ENCODE measurements at places on chromosomes 7 and 10.
A peak's percentile ranks its signal among the peaks of the same experiment; 100 is the strongest.

- H3K27ac ChIP-seq: no peak overlapping the region
- H3K4me1 ChIP-seq: no peaks in the 10 kb centered on the region
- no peaks in the 10 kb centered on the region for H3K27me3 ChIP-seq
- no peak overlapping the region for H3K4me3 ChIP-seq
- no peak for DNase-seq
- H3K36me3 ChIP-seq: no peaks in the 10 kb centered on the region
Measured at GRCh38 chr7:103888603-103889153, 100.8 kb downstream of the RELN start.

DNA sequence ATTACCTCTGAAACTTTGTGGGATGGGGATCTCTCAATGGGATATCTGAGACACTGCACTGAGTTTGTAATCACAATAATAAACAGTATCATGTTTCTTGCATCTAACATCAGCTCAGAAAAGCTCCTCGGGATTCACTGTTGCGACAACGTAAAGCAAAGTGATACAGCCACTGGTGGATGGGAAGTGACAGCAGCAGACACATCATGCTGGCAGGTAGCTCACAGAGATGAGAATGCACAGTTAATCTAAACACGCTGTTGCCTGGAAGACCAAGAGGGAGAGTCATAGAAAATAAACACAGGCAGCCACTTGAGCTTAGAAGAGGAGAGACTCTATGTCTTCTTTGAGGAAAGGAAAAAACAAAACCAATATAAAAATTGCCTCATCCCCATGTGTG is 513.8 kb downstream of the MAGI2 start:
- no peak overlapping the region for H3K27ac ChIP-seq
- H3K4me3 ChIP-seq: no peak overlapping the region
- H3K4me1 ChIP-seq: no peaks in the 10 kb centered on the region
- no peaks in the 10 kb centered on the region for H3K36me3 ChIP-seq
- DNase-seq: no peak

- no peak for DNase-seq
- H3K27me3 ChIP-seq: no peaks in the 10 kb centered on the region
- peaks cover 57% of the 10 kb centered on the region for H3K4me1 ChIP-seq
- no peaks in the 10 kb centered on the region for H3K36me3 ChIP-seq
Measured at GRCh38 chr10:76879116-76879913, 758.3 kb downstream of the KCNMA1 start.

GRCh38 chr7:140640060-140640637 is 464 bp downstream of the DENND2A start:
- peaks cover 24% of the 10 kb centered on the region for H3K4me1 ChIP-seq
- DNase-seq: peak; percentile 30
- peak overlapping the region; percentile 86 for H3K4me3 ChIP-seq
- no peak overlapping the region for H3K27ac ChIP-seq
- H3K36me3 ChIP-seq: no peaks in the 10 kb centered on the region

DNA sequence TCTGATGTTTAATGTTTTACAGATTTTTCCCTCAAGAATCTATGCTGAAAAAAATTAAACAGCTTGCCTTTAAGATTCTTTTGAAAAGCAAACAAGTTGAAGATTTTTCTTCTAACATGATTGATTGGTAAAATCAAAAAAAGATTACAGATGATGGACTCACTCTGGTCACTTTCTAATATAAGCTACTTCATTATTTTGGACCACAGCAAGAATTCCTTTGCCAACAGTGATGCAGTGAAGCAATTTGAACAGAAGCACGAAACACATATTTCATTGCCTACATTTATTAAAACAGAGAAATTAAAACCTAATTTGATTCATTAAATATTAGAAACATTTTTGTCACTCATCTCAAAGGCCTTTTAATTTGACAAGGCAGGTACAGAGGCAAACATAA is 82.1 kb upstream of the SGCE start:
- no peaks in the 10 kb centered on the region for H3K27me3 ChIP-seq
- DNase-seq: no peak

DNA sequence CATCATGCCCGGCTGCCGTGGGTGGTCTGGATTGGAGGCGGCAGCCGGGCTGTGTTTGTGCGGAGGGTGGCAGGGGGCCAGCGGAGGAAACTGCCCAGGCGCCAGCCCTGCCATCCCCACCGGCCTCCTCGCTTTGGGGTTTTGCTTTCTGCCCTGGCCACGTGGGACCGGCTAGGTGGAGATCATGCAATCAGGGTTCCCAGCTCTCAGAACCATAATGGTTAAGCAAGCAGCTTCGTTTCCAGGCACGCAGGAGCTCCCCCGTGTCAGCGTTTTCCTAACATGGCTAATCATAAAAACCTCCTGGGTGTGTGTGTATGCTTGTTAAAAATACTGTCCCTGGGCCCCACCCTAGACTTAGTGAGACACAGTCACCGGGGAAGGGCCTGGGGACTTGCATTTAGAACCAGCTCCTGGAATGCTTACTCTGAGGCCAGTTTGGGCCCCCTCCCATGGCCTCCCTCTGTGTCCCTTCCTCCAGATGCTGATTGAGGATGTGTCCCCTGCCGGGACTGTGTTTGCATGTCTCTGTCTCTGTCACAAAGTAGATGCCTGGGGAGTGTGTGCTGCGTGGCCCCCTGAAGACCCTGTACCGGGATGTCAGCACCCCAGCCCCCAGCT is 119.3 kb downstream of the CUX1 start:
- H3K4me3 ChIP-seq: no peak overlapping the region
- no peak for DNase-seq
- no peaks in the 10 kb centered on the region for H3K36me3 ChIP-seq
- H3K27ac ChIP-seq: no peak overlapping the region

- no peaks in the 10 kb centered on the region for H3K27me3 ChIP-seq
- DNase-seq: no peak
- no peak overlapping the region for H3K4me3 ChIP-seq
- H3K36me3 ChIP-seq: peaks cover 12% of the 10 kb centered on the region
Measured at GRCh38 chr10:73623056-73623455, 18.2 kb downstream of the MYOZ1 start.

DNA sequence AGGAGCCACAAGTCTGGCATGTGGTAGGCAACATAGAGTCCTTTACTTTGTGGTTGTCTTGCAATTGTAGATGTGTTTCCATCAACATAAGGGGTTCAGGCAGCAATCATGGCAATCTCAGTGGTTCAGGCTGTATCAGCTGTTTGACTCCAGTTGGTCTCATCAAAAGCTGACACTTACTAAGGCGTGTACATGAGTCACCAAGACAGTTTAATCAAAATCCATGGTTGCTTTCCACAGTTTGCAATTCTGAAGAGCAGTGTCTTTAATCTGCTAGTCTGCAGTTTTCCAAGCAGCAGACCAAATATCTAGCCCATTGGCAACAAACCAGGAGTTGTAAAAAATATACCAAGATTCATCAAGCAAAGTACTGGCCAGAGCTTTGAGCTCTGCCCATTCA is 210.2 kb downstream of the MDFIC start:
- no peak for DNase-seq
- H3K27ac ChIP-seq: no peak overlapping the region
- H3K4me1 ChIP-seq: no peaks in the 10 kb centered on the region
- H3K4me3 ChIP-seq: no peak overlapping the region

DNA sequence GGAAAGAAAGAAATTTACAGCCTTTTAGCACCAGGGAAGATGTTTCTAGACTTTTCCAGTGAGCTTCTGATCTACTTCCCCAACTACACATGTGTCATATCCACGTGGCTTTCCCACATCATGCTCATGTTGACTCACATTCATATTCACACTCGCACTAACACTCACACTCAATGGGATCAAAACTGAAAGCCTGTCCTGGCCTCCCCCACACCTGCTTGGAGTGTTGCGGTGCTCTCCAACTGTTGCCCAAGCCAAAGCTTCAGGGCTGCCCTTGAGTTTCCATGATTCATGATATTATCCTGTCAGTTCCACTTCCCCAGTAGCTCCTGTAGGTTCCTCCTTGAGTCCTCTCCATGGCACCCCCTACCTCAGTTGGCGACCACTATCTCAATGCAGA is 444.4 kb downstream of the GATA3 start:
- no peaks in the 10 kb centered on the region for H3K4me1 ChIP-seq
- H3K4me3 ChIP-seq: no peak overlapping the region
- H3K27me3 ChIP-seq: no peaks in the 10 kb centered on the region
- H3K36me3 ChIP-seq: no peaks in the 10 kb centered on the region
- no peak overlapping the region for H3K27ac ChIP-seq

GRCh38 chr10:96097865-96098264 is 32.2 kb upstream of the ZNF518A start:
- no peaks in the 10 kb centered on the region for H3K36me3 ChIP-seq
- DNase-seq: no peak
- H3K4me3 ChIP-seq: no peak overlapping the region
- H3K4me1 ChIP-seq: peaks cover 3% of the 10 kb centered on the region
- no peak overlapping the region for H3K27ac ChIP-seq

- DNase-seq: no peak
- no peaks in the 10 kb centered on the region for H3K27me3 ChIP-seq
- peaks cover 11% of the 10 kb centered on the region for H3K4me1 ChIP-seq
- no peaks in the 10 kb centered on the region for H3K36me3 ChIP-seq
- no peak overlapping the region for H3K27ac ChIP-seq
- no peak overlapping the region for H3K4me3 ChIP-seq
Measured at GRCh38 chr7:69749994-69750393, 151.7 kb downstream of the AUTS2 start.

DNA sequence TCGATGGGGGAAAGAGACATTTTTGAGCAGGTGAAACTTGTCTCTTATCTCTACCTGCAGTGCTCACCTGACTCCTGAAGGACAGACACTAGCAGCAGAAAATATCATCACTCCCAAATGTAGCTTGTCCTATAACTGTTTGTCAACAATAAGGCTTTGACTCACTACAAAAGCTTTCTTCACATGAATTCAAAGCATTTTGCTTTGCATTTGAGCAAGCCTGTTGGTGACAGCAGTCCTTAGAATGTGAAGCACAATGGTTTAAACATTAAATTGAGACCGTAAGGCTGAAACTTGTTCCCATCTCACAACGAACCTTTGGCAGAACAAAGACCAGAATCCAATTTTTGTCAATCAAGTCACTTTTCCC is 30.6 kb upstream of the ZNRF2 start:
- no peaks in the 10 kb centered on the region for H3K4me1 ChIP-seq
- H3K36me3 ChIP-seq: no peaks in the 10 kb centered on the region
- no peaks in the 10 kb centered on the region for H3K27me3 ChIP-seq
- no peak for DNase-seq

- no peaks in the 10 kb centered on the region for H3K27me3 ChIP-seq
- no peak for DNase-seq
- H3K27ac ChIP-seq: no peak overlapping the region
- H3K4me1 ChIP-seq: peaks cover 7% of the 10 kb centered on the region
- no peaks in the 10 kb centered on the region for H3K36me3 ChIP-seq
Measured at GRCh38 chr10:14695847-14696480, 78.7 kb downstream of the FAM107B start.

DNA sequence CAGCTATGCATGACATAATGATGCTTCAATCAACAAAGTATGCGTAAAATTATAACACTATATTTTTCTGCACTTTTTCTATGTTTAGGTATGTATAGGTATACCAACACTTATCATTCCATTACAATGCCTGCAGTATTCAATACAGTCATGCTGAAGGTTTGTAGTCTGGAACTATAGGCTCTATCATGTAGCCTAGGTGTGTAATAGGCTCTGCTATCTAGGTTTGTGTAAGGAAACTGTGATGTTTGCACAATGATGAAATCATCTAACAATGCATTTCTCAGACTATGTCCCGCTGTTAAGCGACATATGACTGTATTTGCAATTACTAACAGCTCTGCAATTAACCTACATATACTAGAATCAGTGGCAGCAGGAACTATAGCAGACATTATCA is 1447.5 kb downstream of the GATA3 start:
- no peak overlapping the region for H3K27ac ChIP-seq
- H3K4me1 ChIP-seq: no peaks in the 10 kb centered on the region
- H3K27me3 ChIP-seq: no peaks in the 10 kb centered on the region
- DNase-seq: no peak

Data from activated B cell treated with CpG ODN at 0.5 μM for 24 hours (primary cell).